ENCODE measurements at places on chromosomes 7 and 10. TPM values are rescaled to one million over a fixed set of nuclear protein-coding genes. Genes with fewer than 3 reads are reported as not detected.

EXOC6 gene
- 3.6 TPM for total RNA-seq

HOXA4 gene
- total RNA-seq = not detected

PRLHR gene
- not detected for total RNA-seq

SPDYE16 gene
- not detected for total RNA-seq

NFKB2 gene
- total RNA-seq = 36.0 TPM

ZNF485 gene
- total RNA-seq = 3.6 TPM

CYTH3 gene
- total RNA-seq = 46.7 TPM

DYDC2 gene
- total RNA-seq = not detected
